ENCODE measurements at places on chromosomes 3 and 15.
A peak's percentile ranks its signal among the peaks of the same experiment; 100 is the strongest.

DNA sequence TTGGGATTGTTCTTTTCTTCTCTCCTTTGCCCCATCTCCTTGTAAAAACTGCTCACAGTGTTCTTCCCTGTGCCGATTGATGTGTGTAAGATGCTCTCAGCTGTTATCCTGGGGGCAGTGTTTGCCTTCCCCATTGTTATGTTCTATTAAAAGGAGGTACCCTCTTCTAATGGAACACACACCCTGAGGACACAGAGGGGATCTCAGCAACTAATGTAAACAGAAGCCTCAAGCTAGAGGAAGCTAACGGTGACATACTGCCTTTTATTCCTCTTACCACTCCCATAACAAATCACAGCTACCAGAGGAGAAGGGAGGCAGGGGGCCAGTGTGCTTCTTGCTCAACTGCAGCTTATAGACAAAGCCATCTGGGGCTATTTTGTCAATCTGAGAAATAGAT is 2.2 kb downstream of the TAGLN3 start:
- DNase-seq: no peak

DNA sequence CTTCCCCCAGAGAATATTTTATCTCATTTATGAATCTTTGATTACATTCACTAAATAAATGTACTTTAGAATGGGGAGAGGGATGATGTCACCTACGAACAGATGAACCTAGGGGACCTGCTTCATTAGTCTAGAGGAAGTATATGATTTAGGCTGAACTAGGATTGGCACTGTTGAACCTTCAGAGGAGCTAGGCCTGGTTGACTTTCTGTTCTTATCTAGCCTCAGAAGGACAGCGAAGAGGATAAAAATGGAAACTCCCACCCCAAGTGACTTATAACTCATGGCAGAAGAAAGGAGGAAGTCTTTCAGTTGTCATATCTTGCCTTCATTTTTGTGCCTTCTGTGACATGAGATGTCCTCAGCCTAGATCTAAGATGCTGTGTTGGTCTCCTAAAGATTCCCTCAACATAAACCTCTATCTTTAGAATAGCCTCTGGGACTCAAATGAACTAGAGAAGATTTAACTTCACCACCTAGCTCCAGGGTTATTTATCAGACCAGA is 42.6 kb downstream of the POLG start:
- DNase-seq: no peak

GRCh38 chr15:24878153-24878552 is 76.6 kb upstream of the SNRPN start:
- DNase-seq: no peak

DNA sequence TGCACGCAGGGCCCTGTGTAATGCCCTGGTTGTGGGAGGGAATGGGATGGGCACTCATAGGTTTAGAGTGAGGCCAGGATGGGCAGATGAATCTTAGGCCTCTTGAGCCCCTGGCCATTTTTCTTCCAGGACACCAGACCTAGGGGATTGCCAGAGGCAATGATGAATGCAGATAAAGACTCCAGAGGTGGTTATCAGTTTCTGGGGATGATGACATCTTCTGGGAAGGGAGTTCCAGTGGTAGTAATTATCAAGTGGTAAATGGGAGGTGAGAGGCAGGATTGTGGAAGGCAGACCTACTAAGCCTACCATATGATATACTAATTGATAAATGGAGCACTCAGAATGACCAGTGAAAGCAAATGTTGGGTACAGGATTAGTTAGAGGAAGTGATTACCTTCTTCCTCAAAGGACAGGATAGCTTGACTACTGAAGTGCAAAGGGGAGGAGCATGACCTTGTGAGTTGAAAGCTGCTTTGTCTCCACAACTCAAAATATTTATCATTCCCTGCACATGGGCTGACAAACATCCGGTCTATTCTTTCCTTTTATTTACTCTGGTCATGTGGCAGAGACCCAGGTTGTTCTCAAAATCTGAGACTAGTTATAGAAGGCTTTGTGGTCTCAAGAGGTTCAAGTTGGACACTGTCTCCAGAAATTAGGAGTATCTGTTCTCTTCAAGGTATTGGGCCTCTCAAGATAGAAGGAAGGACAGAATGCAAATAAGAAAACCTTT is 10.2 kb upstream of the MAPK6 start:
- DNase-seq: peak; percentile 13

DNA sequence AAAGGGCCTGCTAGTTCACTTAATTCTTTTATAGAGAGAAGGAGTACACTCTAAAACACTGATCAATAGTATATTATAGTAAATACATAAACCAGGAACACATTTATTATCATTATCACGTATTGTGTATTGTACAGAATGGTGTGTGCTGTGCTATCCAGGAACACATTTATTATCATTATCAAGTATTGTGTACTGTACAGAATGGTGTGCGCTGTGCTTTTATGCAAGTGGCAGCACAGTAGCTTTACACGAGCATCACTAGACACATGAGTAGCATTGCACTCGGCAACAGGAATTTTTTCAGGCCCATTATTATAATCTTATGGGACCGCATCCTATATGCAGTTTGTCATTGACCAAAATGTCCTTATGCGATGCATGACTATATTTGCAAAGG is 20.9 kb upstream of the MUC20 start:
- DNase-seq: no peak

DNA sequence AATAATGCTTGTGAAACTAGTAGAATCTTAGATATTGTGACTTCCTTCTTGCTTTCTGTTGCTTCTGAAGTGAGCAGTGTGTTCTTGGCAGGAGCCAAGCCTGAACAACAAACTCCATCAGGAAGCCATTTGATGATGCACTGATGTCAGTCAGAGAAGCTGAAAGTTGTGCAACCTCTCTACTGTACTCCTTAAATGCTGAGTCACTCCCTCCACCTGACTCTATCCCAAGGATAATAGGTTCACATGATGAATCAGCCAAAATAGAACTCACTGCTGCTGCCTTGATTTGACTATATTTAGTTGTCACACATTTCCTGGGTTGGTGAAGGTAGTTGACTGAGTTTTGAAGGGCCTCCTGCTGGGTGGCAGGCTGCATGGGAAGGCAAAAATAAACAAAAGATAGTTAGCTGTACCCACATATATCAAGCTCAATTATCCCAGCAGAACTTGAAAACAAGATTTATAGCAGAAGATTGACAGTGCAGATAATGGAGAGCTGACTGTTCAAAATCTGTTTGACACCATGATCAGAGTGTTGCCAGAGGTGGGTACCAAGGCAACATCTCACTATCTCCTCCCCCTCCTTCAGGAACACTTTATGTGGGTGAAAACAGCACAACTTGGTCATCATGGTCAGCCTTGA is 328.4 kb upstream of the DPH6 start:
- DNase-seq: no peak

DNA sequence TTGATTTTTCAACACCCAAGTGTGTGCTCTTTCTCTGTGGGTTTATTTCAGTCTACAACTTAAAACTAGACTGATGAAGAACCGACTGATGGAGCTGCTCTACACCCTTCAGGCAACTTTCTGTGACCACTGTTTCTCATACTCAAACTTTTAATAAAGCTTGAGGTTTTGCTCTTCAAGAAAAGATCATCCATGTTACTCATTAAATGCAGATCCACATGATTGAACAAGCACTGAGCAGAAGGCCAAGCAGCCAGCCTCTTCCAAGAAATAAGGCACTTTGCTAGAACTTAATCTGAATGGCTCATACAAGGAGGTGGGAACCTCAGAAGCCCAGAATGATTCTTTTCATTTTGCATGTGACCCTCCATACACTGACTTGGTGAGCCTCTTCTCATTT is 8.7 kb downstream of the SLC27A2 start:
- DNase-seq: no peak

DNA sequence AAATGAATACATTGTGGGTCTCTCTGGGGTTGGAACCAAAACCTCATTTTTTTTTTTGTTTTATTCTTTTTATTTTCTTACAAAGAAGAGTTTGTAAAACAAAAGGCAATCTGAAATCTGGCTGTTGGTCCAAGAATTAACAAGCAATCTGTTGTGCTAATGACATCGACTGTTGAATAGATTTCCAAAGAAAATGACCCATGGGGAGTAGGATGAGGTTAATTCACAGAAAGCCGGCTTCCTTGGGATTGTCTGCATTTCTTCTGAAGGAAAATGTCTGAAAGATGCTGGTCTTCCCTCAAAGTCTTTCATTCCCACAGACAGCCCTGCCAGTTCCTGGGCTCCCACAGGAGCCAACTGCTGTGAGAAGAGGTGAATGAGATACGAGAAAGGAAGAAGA is 92.9 kb downstream of the LRRC3B start:
- no peak for DNase-seq

GRCh38 chr3:129996073-129996472 is 21.6 kb downstream of the TRH start:
- DNase-seq: no peak

GRCh38 chr3:36714343-36715086 is 49.8 kb downstream of the DCLK3 start:
- no peak for DNase-seq

- peak; percentile 38 for DNase-seq
Observed at GRCh38 chr3:193040836-193041672, 123.4 kb upstream of the MB21D2 start.

DNA sequence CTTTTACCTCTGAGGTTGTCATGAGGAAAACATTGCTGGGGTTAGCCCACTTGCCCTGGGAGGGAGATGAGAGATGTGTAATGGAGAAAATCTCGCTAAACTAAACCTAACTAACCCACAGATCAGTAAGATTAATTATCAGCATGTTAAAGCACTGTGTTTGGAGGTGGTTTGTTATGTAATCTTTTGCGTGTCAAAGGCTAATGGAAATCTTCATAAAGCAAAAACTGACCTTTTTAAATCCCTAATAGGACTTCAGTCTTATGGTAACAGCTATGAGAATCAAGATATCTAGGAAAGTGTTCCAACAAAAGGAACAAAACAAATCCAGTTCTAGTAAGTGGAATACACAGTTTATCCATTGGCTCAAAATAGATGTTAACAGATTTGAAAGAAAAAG is 102.7 kb downstream of the PLOD2 start:
- no peak for DNase-seq

DNA sequence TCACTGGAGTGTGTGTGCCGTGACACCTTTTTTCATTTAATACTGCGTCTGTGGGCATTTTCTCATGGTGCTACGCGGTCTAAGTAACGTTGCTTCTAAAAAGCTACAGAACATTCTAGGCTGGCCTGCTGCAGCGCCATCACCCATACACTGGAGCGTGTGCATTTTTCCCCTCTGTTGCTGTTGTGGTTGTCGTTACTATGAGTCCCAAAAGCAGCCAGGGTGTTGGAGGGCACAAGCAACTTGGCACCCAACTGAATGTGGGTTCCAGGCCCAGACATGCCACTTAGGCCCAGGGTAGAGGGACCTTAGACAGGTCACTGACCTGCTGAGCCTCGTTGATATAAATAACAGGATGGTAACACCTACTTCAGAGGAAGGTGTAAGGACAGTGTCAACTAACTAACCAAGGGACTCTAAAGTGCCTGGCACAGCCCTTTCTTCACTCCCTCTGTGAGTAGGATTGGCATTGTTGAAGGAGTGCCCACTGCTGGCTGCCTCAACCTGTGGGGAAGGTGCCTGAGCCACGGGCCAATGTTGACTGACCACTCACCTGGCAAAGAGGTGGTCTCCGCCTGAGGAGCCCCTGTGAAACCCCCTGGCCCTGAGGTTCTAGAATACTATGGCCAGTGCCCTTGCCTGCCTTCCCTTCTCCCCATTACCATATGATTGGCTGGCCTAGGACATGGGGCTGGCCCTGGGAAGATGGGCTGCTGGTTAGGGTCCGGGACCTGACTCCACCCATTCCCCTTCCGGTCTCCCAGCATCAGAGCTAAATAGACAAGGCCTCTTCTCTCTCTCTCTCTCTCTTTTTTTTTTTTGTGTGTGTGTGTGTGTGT is 3.5 kb downstream of the CSK start:
- DNase-seq: no peak

GRCh38 chr3:99858469-99858868 is 40.8 kb downstream of the CMSS1 start:
- DNase-seq: no peak

DNA sequence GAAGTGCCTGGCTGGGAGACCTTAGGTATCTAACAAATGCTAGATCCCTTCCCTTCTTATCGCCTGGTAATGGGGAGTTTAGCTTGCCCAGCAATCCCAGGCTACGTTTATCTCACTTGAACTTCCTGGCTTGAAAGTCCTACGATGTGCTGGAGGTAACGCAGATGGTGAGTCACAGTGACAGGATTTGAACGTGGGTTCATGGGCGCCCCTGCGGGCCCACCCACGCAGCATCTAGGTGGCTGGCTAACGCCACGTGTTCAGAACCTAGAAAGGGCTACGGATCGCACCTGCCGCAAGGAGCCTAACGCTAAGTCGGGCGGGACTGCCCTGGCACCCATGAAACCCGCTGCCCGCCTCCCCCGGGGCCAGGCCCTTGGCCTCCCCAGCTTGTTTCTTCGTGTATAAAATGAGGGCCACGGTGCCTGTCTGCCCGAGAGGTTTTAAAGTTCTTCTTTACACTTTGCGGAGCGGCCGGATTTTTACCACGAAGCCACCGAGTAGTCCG is 600 bp upstream of the USP3 start:
- DNase-seq: no peak

- no peak for DNase-seq
Observed at GRCh38 chr15:47963265-47963664, 157.5 kb upstream of the SLC24A5 start.

DNA sequence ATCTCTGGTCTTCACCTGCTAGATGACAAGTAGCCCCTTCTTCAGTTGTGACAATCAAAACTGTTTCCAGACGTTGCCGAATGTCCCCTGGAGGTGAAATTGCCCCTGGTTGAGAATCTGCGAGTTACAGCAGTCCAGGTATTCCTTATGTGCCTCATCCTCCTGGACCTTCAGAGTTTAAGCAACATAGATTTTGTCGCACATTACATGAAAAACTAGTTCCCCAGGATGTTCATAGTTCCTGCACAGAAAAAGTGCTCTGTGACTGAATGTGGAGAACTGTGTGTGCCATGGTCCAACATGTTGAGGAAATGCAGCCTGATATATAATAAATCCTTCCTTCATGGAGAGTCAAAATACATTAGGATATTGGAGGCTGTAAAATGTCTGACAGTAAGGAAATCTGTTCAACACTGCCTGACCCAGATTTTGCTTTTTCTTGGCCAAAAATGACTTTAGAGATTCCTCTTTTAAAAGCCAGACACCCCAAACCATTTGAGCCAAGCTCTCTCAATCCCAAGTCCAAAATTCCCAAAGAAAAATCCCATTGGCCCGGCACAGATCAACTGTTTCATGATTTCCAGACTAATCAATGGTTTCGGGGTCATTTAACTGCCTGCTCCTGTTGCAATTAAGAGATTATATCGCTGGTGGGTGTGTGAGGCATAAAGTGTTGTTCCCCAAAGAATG is 20.4 kb upstream of the SHC4 start:
- DNase-seq: no peak

DNA sequence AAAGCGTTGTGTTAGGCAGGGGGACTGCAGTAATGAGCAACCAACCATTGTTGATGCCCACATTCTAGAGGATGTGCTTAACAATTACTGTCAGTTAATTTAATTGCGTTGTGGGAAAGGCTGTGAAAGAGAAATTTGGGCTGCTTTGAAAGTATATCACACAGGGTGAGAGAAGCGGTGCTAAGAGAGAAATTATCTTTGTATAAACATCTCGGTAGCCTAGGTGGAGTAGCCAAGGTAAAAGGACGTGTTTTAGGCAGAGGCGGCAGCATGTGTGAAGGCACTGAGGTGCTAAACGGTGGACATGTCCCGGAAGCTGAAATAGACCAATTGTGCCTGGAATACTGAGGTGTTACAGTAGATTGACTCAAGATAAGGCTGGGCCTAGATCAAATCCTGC is 71.9 kb downstream of the UBE2E2 start:
- DNase-seq: no peak

- no peak for DNase-seq
Observed at GRCh38 chr15:59299929-59300617, 72.6 kb downstream of the MYO1E start.

Data from NCI-H1092 (cell line).